ENCODE measurements at places on chromosomes 4 and X.

- DNase-seq, result no peak
Observed at GRCh38 chr4:128823025-128823661, 13.6 kb downstream of the JADE1 start.

DNA sequence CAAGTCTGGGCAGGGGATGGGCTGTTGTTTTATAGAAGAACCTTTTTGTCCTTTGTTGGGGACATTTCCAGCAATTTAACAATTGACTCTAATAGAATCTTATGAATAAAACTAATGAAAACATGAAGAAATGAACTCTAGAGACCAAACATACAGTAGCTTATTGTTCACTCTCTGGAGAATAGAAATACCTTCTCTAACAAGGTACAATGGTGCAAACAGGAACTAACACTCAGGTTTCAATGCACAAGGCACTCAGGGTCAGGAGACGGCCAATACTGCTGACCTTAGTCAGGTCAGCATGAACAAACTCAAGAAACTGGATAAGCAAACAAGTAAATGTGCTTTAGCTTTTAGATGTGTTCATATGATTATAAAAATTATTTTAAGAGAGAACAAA is 39.6 kb upstream of the FBXW7 start:
- no peak for DNase-seq

- peak; percentile 66 for DNase-seq
Observed at GRCh38 chrX:130086447-130087206, 23.7 kb downstream of the ELF4 start.

DNA sequence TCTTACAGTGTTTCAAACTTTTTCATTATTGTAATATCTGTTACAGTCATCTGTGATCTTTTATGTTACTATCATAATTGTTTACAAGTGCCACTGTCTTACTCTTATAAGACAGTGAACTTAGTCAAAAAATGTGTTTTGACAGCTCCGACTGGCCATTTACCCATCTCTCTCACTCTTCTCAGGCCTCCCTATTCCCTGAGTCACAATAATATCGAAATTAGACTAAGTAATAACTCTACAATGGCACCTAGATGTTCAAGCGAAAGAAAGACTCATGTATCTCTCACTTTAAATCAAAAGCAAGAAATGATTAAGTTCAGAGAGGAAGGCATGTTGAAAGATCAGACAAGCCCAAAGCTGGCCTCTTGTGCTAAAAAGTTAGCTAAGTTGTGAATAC is 184.2 kb downstream of the CDS1 start:
- no peak for DNase-seq

- no peak for DNase-seq
Observed at GRCh38 chrX:2321411-2321810, 179.4 kb downstream of the DHRSX start.

Measured in NK-92 treated with Interleukin-12 subunit alpha and Interleukin-12 subunit beta, amount 100 ng/mL, for 24 hours (cell line).